NCI-H2081 treated with DMSO at 0.1 percent for 48 hours (cell line): ENCODE measurements at places on chromosomes 6 and 20.

DNA sequence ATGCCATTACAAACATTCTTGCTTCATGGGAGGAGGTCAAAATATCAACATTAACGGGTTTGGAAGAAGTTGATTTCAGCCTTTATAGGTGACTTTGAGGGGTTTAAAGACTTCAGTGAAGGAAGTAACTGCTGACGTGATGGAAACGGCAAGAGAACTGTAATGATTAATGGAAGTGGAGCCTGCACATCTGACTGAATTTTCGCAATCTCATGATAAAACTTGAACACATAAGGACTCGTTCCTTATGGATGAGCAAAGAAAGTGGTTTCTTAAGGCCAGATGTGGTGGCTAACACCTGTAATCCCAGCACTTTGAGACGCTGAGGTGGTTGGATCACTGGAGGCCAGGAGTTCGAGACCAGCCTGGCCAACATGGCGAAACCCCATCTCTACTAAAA, 226.1 kb downstream of the BCAS1 start:
- no peak for DNase-seq

GRCh38 chr6:83978324-83978734, 55.2 kb upstream of the MRAP2 start:
- DNase-seq, result no peak

DNA sequence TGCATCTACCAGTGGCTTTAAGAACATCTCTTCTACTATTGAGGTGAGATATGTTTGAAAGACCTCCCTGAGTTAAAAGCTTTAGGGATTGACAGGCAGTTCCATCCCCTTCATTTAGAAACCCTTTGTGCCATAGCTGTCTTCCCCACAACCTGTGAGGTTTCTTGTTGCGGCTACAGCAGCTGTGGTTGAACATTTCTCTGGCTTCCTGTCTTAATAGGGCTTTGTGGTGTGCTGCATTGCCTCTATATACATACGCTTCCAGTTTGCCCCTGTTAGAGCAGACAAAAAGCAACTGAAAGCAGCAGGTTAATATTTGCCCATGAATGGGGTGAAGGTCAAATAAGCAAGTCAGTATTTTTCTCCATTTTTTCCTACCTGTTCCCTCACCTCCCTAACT, 210.2 kb downstream of the TMEM200A start:
- no peak for DNase-seq

GRCh38 chr6:31727034-31727716, 1.9 kb downstream of the DDAH2 start:
- DNase-seq, result no peak

GRCh38 chr20:46963758-46964617, 69.3 kb downstream of the EYA2 start:
- DNase-seq, result no peak

GRCh38 chr6:110933912-110934311, 24.6 kb upstream of the GTF3C6 start:
- no peak for DNase-seq

- no peak for DNase-seq
Measured at GRCh38 chr6:32659856-32660595, 6.4 kb downstream of the HLA-DQB1 start.

- no peak for DNase-seq
Measured at GRCh38 chr20:38779247-38780097, 26.0 kb upstream of the PPP1R16B start.

DNA sequence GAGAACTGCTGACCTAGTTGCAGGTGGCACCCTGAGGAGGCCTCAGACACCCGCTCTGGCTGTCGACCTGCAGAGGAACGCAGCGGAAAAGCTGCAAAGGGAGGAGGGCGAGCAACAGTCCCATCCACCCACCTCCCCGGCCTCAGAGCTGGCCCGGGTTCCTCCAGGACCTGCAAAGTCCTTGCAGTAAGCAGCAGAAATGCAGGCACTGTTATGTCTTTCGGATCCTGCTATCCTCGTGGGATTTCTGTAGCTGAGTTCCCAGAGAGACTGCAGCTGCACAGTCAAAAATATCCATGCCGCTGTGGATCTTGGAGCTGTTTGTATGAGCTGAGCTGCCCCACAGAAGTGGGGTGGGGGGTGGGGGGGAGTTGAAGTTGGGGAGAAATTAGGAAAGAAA, 251.3 kb downstream of the ANKRD60 start:
- no peak for DNase-seq

- no peak for DNase-seq
Measured at GRCh38 chr6:111429571-111429970, 53.4 kb downstream of the REV3L start.

- no peak for DNase-seq
Measured at GRCh38 chr6:122752459-122752858, 27.1 kb upstream of the FABP7 start.

DNA sequence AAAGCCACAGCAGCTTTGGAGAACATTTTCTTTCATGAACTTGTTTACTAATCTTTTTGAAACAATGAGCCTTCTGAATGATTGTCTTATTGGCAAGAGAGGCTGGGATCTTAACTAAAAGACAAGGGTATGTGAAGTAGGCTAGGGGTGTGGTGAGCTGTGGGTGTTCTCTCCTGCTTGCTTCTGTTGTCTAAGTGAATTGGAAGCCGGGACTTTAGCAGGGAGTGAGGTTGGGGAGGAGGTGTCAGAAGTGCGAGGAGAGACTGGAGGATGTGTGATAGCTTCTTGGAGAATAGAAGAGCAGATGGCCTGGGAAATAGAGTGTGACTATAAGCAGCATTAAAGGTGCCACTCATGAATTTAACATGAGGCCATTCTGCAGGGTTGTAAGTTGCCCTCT, 562.8 kb downstream of the UTRN start:
- DNase-seq, result no peak
